ENCODE measurements at places on chromosomes 7 and 10. TPM values are rescaled to one million over a fixed set of nuclear protein-coding genes. Genes with fewer than 3 reads are reported as not detected.

The RTKN2 gene
- total RNA-seq = 2.1 TPM

The PPP1R17 gene
- total RNA-seq = not detected

The ZNF804B gene
- not detected for total RNA-seq

The GRID1 gene
- 2.1 TPM for total RNA-seq

The SERPINE1 gene
- total RNA-seq = 2.1 TPM

The PRLHR gene
- not detected for total RNA-seq

The WEE2 gene
- not detected for total RNA-seq

The GIMAP1 gene
- total RNA-seq = 1.0 TPM

The ZNRF2 gene
- 10.4 TPM for total RNA-seq

The PLAC9 gene
- total RNA-seq = 36.5 TPM

The SLC16A12 gene
- 1.6 TPM for total RNA-seq

The CCDC172 gene
- total RNA-seq = not detected

The ADRB1 gene
- 0.52 TPM for total RNA-seq

The DPP6 gene
- total RNA-seq = 4.2 TPM

The RAB19 gene
- 0.52 TPM for total RNA-seq

The AQP1 gene
- 67.8 TPM for total RNA-seq

The CUBN gene
- total RNA-seq = 4.2 TPM

The SLC37A3 gene
- total RNA-seq = 73.6 TPM

The LLCFC1 gene
- not detected for total RNA-seq

The ITPRIP gene
- 4.2 TPM for total RNA-seq

The FKBP9 gene
- total RNA-seq = 176 TPM

The RGS10 gene
- total RNA-seq = 39.7 TPM

All from skeletal muscle tissue (tissue), 5 donors.